ENCODE measurements at places on chromosomes 11 and 22.

DNA sequence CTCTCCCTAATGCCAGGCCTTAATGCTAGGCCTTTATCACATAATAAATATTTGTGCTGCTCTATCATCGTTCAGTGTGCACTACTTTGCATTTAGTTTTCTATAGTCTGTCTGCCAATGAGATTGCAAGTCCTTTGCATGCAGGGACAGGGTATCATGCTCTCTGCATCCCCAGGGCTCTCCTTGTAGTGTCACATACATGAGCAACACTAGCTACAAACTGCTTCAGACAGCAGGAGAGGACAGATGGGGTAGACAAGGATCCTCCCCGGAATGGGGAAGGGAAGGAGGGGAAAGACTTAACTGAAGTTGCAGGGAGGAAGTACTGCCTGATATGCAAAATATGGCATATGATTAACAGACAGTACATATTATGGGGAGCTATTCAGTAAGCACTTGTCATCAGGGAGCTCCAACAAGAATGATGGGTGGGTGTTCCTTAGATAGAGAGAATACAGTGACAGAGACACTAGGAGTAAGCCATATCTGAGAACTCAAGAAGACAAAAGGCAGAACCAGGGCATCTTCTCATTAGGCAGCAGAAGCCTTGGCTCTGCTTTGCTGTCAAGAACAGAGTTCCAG, 42.8 kb downstream of the ZNF202 start:
- DNase-seq, result no peak

GRCh38 chr11:87256694-87257340, 219.1 kb downstream of the TMEM135 start:
- no peak for DNase-seq

- DNase-seq, result no peak
These were observed 10.0 kb upstream of the TMEM123 start for GRCh38 chr11:102462610-102463009.

GRCh38 chr11:65279741-65280440, 18.1 kb downstream of the POLA2 start:
- DNase-seq, result peak; percentile 62

GRCh38 chr11:62875698-62876478, 4.8 kb upstream of the SLC3A2 start:
- DNase-seq, result no peak

- no peak for DNase-seq
These were observed 1.8 kb downstream of the IGF2 start for GRCh38 chr11:2137202-2138067.

- no peak for DNase-seq
These were observed 7.7 kb upstream of the TCF20 start for GRCh38 chr22:42277988-42278776.

GRCh38 chr11:113317339-113317738, 3.0 kb downstream of the TTC12 start:
- no peak for DNase-seq

DNA sequence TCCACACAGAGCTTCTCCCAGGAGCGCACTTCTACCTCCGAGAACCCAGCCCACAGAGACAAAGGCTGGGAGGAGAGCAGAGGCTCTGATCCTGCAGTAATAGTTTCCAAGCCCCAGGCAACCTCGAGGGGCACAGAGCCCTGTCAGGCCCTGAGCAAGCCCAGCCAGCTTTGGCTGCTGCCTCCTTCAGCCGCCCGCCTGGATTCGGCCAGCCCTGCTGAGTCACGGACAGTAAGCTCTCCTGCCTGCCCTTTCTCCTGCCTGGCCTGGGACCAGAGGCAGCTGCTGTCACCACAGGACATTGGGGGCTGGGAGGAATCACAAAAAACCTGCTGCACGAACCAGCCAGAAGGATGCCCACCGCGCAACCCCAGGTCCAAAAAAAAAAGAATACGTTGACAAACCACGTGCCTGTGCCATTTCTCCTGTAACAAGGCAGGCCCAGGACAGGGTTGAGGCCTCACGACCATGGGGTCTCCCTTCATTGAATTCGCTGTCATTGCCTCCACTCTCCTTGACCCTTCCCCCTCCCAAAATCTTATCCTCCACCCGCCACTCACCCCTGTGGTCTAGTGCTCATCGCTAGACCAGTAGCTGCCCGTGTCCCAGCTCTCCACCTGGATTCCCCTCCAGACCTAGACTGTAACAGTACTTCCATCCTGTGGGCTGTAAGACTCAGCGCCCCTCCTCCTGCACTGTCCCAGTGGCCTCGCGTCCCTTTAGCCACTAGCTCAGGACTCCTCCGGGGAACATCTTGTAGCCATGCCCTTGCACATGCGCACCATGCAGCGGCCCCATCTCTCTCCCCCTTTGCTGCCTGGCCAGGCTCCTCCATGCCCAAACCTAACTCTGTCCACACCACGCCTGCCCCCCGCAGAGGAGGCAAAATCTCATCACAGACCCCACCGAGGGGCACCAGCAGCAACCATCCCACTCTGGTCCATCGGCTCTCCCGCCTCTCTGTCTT, 7.4 kb upstream of the SLC22A12 start:
- DNase-seq, result no peak

- DNase-seq, result no peak
These were observed 20.1 kb upstream of the CHORDC1 start for GRCh38 chr11:90242894-90243416.

DNA sequence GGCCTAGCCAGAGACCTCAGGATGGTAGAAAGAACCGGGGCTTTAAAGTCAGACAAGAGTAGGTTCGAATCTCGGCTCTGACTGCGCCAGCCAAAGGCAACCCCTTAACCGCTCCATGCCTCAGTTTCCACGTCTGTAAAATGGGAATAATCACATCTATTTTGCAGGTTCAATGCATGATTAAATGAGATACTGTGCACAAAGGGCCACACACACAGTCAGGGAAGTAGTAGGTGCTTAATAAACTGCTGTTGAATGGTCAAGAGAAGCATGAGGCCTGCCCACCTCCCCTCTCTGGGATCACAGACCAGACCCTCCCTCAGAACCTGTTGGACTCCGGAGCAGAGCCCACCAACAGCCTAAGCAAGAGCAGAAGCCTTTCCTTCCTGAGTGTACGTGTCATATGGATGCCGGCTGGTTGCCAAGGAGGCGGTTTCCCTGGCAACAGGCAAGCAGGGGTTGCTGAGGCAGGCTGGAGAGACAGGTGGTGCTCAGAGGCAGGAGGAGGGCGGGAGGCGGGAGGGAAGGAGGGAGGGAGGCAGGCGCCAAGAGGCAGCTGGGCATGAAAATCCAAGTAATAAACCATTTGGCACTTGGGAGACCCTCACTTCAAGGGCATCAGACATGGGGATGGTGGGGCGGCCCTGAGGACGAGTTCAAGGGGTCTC, 43.9 kb downstream of the NFAM1 start:
- no peak for DNase-seq

DNA sequence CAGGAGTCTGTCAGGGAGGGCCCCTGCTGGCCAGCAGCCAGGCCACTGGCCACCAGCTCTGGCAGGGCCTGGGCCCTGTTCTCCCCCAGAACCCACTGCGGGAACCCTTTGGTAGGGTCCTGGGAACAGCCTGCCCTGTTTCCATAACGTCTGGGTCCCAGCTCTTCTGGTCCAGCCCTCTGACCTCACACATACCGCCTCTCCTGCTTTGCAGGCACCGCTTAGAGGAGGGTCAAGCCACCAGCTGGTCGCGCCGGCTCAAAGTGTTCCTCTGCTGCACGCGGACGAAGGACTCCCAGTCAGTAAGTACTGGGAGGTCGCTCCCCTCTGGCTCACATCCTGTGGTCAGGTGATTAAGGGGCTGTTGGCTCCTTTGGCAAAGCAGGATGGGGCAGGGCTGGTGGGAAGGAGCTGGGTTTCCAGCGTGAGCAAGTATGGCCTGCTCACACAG, 26.6 kb upstream of the MYRF start:
- no peak for DNase-seq

DNA sequence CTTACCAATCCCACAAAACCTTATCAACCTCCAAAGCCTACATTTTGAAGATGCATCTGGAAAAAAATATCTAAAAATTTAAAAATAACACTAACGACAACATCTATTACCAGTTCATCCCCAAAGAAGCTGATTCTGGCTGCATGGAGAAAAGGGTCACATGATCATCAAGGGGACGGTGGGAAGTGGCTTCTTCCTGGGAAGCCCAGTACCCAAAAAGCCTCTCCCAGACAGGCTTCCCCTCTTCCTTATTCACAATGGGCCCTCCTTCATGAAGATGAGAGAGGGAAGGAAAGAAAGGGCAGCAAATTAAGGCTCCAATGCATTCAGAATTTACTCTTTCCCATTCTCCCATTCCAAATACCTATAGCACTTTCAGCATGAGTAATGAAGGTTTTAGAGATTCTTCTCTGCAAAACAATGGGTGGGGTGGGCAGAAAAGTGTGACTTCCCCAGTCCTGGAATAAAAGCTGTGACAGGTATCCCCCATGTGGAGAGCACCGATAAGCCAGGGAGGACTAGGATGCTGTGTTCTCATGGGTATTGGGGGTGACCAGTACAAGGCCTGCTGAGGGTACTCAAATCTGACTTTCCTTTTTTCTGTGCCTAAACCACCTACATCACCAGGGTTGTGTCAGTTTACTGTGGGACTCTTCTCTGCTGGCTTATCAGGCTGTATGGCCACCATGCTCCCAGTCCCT, 88.2 kb downstream of the SIK3 start:
- no peak for DNase-seq

GRCh38 chr22:17376950-17377349, 7.7 kb downstream of the CECR2 start:
- DNase-seq, result no peak

- no peak for DNase-seq
These were observed 28.6 kb upstream of the OR8B8 start for GRCh38 chr11:124474079-124474478.

- no peak for DNase-seq
These were observed 124.3 kb downstream of the EHF start for GRCh38 chr11:34745195-34745594.

GRCh38 chr11:65498042-65498726, 661 bp upstream of the MALAT1 start:
- no peak for DNase-seq

DNA sequence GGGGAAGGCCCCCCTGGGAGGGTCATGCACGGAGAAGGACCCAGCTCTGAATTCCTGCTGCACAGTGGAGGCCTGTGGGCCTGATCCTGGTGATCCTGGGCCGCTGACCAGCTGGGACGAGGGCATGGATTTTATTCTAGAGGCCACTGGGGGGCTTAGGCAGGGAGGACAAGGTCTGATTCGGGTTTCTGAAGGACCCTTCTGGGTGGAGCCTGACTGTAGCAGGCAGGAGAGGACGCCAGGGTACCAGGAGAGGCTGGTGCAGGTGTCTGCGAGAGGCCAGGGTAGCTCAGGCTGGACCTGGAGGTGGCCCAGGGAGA, 31.3 kb downstream of the MPPED1 start:
- DNase-seq, result no peak

- no peak for DNase-seq
These were observed 22.6 kb downstream of the APLNR start for GRCh38 chr11:57214494-57214893.

DNA sequence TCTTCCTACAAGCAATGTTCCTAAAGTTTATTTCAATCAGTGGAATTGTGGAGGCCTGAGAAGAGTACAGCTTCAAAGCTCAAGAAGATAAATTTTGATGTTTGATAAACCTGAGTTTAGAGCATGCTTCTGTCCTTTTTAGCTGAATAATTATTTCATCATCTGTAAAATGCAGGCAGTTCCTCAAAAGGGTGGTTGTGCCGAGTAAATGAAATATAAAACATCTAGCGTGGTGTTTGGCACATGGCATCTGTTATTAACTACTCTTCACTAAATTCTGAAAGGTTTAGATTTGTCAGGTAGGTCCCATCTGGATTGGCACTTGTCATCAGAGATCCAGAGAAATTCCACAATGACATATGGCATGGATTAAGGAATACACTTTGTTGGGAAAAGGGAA, 155.1 kb downstream of the DDX10 start:
- DNase-seq, result no peak

DNA sequence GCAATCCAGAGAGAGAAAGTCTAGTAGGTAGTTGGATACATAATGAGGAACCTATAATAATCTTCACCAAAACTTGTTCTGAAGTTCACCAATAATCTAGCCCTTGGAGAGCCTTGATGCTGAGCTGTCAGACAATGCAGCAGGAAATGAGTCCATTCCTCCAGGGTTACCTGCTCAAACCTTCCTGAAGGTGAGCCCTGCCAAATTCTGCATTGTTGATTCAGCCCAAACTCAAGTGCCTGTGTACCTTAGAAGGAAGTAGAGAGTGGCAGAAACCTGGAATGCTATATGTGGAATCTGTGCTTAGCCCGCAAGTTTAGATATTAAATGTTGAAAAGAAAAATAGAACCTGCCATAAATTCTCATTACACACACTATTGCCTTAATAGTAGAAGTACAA, 77.4 kb upstream of the SPON1 start:
- no peak for DNase-seq

- no peak for DNase-seq
These were observed 251.4 kb downstream of the BLID start for GRCh38 chr11:121864660-121865059.

DNA sequence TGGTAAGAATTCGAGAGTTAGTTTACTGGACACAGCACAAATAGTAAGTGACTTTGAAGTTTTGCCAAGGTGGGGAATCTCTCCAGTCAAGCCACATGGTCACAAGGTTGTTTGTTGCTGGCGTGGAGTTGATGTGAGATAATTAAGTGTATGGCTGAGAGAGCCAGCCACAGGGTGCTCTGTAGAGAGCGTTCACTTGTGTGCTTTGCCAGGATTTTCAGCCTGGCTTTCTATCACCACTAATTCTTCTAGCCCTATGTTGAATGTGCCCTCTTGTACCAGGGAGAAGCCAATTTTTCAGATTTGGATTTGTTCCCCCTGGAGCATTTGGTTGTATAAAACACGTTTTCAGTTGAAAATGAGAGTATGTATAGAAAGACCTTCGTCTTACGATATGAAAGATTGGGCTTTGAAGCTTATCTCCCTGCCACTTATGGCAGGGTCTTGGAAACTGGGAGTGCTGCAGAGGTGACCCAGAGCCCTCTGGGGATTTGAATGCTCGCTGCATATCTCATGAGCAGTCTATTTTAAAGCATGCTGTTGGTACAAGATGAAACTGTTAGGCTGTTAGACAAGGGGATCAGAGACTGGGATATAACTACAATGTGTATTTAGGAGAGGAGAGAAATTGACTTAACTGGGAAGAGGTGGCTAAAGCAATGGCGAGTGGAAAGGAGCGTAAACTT, 28.6 kb downstream of the CSRP3 start:
- DNase-seq, result no peak

- DNase-seq, result no peak
These were observed 42.2 kb downstream of the TRIOBP start for GRCh38 chr22:37739035-37739434.

GRCh38 chr11:100636536-100636935, 50.6 kb upstream of the ARHGAP42 start:
- DNase-seq, result no peak

- DNase-seq, result no peak
These were observed 41.0 kb downstream of the TRAF6 start for GRCh38 chr11:36469063-36469462.

- no peak for DNase-seq
These were observed 246.8 kb downstream of the BUD13 start for GRCh38 chr11:116525961-116526495.

Data from stimulated activated CD8-positive, alpha-beta memory T cell treated with anti-CD3 and anti-CD28 coated beads, Interleukin-15, amount 100 ng/mL, for 4 hours (primary cell).